ENCODE measurements at places on chromosomes 11 and 22.

DNA sequence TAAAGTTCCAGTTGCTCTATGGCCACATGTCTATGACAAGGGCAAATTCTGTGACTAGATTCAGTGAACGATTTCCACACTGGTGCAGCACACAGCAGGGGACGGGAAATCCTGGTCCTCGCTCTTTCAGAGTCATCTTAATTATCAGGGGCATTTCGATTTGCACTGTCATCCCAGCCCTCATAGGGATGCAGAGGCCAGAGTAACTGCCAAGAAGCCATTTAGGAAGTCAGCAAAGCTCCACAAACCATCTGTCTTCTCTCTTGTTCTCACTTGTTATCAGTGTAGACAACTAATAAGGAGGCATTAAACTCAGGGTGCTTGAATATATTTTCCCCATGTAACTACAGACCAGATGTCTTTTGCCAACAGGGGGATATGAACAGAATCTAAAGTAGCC, 151.7 kb downstream of the STK33 start:
- no peak for DNase-seq

DNA sequence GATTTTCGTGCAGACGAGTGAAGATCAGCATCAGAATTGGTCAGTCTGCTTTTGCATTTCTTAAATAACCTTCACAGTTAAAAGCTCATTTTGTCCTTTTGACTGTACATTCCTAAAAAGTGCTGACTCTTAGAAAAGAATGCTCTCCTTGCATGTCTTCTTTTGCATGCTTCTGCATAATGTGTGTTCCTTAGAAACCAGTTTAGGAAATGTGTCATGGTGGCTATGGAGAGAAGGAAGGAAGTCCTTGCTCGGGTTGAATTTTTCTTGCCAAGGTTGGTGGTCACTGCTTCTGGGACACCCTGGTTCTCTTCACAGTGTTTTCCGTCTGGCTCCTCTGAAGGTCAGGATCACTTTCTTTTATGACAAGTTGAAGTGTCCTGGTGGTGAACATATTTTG, 6.8 kb downstream of the AP2A2 start:
- no peak for DNase-seq

GRCh38 chr11:18836417-18836816, 44.8 kb upstream of the PTPN5 start:
- DNase-seq: no peak

DNA sequence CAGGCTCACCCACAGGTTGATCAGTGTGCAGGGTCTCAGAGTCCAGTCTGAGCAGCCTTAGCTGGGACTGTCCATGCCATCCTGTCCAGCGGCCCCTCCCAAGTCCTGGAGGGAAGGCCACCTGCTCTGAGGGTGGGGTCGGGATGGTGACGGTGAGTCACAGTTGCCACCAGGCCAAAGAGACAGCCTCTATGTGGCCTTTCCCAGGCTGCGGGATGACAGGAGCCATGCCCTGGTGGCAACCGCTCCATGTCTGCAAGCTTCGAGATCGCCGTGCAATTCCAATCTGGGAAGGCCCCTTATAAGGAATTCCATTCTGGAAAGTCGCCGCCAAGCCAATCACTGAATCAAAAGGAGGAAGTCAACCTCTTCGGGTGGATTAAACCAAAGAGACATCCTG, 47.5 kb downstream of the RTL6 start:
- DNase-seq: no peak

- DNase-seq: no peak
These were observed 10.7 kb upstream of the NAP1L4 start for GRCh38 chr11:3002871-3003270.

DNA sequence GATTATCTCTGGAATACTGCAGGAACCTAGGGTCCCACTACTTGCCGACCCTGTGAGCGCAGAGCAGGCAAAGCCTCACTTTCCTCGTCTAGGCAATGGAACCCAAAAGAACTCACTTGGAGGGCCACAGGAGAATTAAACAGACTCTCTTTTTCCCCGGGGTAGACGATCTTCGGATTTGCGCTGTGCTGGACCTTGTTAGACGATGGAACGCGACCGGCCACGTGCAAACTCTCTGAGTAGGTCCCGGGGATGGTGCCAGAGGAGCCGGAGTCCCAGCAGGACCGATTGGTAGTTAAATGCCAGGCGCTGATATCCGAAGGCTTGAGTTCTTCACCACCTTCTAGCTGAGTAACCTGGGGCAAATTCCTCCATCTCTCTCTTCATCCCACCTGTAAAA, 1.0 kb upstream of the SLC1A2 start:
- DNase-seq: no peak

DNA sequence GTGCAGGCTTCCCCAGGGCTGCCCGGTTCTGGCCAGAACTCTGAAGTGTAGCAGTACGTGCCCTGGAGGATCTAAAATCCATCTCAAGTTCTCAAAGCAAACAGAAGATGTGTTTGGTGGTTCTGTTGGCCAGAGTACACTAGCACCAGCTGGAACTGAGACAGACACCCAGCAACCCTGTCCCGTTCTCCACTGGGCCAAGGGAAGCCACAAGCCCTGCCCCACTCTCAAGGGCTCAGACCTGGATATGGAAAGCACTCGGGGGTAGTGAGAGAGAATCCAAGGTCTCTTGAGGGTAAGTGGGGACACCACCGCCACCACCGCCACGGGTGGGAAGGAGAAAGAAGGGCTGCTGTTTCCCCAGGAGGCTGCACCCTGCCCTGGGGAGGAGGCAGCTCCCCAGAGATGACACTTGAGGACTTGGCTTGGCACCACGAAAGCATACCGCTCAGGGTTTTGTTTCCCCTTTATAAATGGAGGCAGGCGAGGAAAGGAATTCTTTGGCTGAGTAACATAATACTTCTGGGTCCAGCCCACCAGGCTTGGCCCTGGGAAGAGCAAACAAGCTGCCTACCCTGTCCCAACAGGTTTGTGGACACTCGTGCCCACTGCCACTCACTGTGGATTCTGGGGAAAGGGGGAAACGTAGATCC, 56.1 kb upstream of the POU2AF1 start:
- no peak for DNase-seq

GRCh38 chr11:86790867-86791849, 9.2 kb upstream of the PRSS23 start:
- no peak for DNase-seq

DNA sequence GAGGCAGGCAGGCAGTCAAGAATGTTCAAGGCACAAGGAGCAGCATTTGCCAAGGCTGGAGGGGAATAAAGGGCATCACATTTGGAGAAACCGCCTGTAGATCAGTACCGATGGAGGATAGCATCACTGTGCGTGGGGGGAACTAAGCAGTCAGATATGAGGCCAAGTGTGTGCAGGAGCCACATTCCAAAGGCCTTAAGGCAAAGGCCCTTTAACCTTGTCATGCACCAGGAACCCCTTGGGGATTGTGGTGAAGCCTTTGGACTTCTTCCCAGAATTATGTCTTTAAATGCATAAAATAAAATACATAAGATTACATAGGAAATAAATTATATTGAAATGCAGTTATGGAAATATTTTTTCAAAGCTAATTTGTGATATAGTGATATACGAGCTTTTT, 532.1 kb downstream of the BUD13 start:
- DNase-seq: no peak

DNA sequence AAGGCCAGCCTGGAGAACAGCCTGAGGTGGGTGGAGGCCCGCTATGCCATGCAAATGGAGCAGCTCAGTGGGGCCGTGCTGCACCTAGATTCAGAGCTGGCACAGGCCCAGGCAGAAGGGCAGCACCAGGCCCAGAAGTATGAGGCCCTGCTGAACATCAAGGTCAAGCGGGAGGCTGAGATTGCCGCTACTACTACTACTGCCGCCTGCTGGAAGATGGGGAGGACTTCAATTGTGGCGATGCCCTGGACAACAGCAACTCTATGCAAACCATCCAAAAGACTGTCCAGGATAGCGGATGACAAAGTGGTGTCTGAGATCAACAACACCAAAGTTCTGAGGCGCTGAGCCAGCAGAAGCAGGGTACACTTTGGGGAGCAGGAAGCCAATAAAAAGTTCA, 3.1 kb upstream of the TMEM218 start:
- peak; percentile 51 for DNase-seq

DNA sequence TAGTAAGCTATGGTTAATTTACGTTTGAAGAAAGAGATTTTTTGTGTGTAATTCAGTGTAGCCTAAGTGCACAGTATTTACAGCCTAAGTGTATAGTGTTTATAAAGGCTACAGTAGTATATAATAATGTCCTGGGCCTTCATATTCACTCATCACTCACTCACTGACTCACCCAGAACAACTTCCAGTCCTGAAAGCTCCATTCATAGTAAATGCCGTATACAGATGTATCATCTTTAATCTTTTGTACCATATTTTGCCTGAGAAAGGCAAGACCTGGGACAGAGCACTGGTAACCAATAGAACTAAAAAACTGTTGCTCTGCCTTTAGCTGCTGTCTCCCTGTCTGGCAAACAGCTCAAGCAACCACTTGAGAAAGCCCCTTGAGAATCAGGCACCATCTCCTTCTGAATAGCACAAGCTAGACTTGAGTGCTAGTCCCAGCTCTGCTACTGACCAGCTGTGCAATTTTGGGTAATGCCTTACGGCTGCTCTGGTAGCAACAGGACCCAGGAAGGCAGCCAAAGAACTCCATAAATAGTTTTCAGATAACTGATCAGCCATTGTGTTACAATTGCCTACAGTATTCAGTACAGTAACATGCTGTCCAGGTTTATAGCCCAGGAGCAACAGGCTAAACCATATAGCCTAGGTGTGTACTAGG, 131.3 kb downstream of the KCNC1 start:
- DNase-seq: no peak

DNA sequence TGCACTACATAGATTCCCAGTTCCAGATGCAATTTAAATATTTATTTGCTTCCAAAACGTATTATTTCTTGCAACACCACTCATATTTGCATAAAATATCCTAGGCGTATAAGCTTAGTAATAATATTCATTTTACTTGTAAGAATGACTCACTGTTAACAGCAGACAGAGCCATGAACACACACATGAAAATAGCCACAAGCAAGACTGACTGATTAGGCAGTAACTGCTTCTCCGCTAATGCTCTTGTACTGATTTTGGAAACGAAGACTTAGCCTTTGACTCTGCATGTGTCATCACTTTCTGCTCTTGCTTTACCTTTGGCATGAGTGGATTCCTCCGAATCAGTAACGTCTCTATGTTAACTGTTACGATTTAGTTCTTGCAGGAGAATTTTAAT, 6.0 kb downstream of the OR10Q1 start:
- no peak for DNase-seq

DNA sequence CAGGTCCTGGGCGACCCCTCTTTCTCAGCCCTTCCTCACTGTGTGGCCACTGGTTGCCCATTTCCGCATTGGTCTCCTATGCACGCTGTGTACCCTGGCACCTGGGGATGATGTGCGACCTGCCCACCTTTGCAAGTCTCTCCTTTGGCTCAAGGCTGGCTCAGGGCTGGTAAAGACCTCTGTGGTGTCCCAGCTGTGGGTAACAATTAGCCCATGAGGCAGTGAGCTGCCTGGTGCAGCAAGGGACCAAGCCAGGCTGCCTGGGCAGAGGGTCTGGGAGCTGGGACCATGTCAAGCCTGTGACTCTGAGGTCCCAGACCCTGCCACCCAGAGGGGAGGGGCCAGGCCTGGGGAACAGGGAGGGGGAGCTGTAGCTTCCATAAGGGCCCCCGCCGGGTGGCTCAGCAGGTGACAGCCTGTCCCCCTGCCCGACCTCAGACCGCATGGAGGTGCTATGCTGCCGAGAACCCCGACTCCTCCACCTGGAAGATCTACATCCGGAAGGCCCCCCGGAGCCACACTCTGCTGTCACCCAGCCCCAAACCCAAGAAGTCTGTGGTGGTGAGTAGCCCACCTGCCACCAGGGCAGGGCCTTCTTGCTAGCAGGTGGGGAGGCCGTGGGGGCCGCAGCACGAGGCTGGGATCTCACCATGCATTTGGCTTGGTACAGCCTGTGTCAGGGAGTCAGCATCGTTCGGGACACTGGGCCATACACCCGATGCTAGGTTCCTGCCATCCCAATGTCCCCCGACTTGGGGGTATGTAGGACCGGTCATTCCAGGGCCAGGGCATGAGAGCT, 112.5 kb downstream of the KCNQ1OT1 start:
- no peak for DNase-seq

DNA sequence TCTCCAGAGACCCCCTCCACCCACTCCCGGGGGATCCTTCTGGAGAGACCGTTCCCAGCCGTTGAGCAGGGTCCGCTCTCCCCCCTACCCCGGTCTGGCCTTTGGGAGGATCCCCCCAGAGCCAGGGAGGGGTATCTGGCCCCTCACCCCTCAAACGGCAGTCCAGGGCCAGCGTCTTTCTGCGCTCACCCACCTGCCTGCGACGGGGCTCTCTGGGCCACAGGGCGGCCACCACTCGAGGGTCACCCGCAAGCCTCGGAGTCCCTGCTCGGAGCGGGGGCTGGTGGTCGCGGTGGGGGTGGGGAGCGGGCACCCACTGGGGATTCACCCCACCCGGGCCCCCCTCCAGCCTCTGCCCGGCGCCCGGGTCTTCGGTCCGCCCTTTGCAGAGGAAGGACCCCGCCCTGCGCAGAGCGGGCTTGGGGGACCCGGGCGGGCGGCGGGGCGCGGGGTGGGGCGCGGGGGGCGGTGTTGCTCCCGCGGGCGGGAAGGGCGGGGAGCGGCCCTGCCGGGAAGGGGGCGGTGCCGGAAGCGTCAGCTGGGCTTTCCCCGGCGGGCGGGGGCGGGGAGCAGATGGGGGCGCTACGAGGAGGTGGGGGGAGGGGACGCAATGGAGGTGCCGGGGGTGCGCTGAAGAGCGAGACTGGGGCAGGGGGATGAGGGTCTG, 16.6 kb downstream of the CRELD2 start:
- DNase-seq: no peak

GRCh38 chr11:21634491-21634890, 558.4 kb upstream of the ANO5 start:
- DNase-seq: no peak

DNA sequence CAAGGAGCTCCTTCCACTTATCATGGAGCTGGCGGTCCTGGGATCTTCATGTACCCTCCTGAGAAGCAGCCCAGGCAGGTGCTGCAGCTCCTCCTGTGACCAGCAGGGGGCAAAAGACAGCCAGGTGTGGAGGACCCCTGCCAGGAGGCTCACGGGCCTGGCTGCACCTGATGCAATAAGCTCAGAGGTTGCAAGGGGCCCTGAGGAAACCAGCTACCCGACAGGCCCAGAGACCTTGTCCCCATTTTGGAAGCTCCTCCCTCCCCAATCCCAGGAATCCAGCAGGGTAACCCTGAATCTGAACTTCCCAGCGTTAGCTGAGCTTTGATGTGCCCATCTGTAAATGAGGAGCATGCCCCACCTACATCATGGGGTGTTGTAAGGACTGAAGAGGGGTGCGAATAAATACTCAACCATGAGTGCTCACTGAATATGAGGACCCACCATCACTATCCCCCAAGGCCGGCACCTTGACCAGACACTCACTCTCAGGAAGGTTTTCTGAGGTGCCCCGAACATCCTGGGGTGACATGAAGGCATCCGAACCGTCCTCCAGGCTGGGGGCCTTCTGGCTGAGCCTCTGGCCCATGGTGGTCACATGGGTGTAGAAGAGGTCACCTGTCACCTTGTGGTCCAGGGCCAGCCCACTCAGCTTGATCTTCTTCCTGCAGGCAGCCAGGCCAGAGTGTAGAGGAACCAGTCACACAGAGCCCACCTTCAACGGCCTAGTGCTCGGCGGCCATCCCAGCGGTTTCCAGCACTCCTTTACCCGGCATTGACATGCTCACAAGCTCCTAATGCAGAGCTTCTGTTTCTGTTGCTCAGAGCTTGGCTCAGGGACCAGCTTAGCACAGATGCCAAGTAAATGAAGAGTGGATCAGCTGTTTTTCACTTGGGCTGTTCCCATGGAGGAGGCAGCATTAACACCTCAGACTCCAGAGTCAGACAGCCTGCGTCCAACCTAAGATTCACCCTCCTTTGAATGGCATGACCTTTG, 21.7 kb downstream of the SLC43A1 start:
- peak; percentile 57 for DNase-seq
